T47D (cell line): ENCODE measurements at places on chromosomes 2 and 18.

DNA sequence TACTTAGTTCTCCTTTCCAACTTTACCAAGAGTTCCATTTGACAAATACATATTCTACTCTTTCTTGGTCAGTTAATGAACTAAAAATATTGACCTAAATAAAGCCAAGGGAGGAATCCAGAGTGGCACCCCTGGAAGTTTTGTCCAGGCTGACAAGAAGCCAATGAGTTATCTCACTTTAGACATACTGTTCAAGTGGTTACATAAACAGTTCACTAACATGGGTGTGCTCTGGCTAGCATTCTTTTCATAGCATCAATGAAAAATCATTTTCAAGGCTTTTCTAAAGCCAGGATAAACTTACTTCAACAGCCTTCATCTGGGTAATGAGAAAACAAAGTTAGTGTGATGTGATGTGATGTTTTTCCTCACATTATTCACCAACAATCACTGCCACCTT, 649.4 kb downstream of the TDRD15 start:
- DNase-seq = no peak

DNA sequence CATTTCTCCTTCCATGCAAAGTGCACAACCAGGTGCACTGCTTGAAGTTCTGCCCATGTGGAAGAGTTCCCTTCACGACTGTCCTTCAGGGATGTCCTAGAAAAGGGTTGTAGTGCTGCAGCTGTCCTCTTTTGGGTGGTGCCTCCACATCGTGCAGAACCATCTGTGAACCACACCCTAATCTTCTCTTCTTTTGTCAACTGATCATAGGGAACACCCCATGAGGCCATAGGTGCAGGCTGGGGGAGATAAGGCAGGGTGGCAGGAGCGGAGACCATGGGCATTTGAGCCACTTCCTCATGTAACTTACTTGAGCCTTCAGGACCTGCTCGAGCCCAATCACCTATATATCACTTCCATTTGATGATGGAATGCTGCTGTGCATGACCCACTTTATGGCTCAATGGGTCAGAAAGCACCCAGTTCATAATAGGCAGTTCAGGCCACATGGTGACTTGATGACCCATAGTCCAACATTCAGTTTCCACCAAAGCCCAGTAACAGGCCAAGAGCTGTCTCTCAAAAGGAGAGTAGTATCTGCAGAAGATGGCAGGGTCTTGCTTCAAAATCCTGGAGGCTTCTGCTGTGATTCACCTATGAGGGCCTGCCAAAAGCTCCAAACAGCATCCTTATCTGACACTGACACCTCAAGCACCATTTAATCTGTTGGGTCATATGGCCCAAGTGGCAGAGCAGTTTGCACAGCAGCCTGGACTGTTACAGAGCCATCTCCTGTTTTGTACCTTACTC, 84.7 kb upstream of the CYRIA start:
- DNase-seq = no peak

- DNase-seq = no peak
Measured at GRCh38 chr2:98388601-98389250, 42.5 kb downstream of the CNGA3 start.

GRCh38 chr18:8480506-8481328, 128.5 kb upstream of the RAB12 start:
- peak; percentile 19 for DNase-seq

GRCh38 chr2:114089636-114090319, 199.9 kb downstream of the ACTR3 start:
- no peak for DNase-seq

DNA sequence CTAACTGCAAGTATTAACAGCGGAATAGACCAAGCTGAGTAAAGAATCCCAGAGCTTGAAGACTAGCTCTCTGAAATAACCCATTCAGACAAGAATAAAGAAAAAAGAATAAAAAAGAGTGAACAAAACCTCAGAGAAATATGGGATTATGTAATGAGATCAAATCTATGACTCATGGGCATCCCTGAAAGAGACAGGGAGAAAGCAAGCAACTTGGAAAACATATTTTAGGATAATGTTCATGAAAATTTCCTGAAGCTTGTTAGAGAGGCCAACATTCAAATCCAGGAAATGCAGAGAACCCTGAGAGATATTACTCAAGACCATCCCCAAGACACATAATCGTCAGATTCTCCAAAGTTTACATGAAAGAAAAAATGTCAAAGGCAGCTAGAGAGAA, 17.3 kb downstream of the PFN4 start:
- DNase-seq = no peak

- no peak for DNase-seq
Measured at GRCh38 chr18:63266888-63267790, 52.4 kb downstream of the BCL2 start.

DNA sequence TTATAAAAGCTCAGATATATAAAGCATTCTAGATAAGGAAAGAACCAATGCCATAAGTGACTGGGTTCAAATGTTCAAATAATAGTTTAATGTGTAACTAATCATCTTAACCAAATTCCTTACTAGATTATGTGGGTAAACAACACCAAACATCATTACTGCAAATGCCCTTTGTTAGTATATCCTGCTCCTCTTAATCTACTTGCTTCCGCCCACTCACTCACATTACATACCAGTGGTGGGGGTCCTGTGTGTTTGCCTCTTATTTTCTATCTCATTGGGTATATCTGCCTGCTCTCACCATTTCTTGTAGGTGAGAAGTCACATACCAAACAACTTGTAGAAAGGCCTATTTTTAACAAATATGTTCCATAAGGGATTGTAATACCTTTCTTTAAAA, 562.1 kb downstream of the NRXN1 start:
- DNase-seq = no peak

DNA sequence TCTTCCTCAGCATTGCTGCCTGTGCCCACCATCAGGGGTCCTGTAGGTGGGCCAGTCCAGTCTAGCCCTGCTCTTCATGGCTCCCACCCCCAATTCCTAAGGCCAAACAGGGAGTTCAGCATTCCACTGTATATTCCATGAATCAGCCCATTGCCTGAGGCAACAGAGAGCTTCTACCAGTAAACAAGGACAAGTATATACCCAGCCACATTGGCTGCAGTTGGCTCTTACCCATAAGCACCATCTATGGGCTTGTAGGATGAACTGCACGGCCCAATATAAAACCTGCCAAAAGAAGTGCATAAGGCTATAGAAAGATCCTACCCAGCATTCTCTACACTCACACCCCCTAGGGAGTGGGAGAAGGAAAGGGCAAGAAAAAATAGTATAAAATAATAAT, 95.1 kb upstream of the SALL3 start:
- DNase-seq = peak; percentile 53

DNA sequence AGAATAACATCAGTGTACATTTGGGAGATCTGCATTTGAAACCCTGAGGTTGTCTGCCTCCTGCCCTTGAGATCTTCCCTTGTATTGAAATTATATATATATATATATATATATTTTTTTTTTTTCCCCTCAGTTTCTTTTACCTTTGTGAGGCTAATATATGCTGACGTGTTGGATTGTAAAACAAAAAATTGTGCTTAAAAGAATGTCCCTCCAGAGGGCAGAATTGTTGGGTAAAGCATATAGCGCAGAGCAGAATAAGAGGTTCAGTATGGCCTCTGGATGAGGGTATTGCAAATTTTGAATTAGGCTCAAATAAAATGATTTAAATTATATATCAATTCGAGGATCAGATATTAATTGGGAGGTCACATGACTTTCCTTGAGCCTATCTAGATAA, 12.4 kb downstream of the NABP1 start:
- DNase-seq = peak; percentile 3

GRCh38 chr18:68721681-68722583, 7.0 kb upstream of the TMX3 start:
- DNase-seq = no peak

GRCh38 chr18:39162013-39162827, 1596.6 kb upstream of the CELF4 start:
- DNase-seq = no peak

DNA sequence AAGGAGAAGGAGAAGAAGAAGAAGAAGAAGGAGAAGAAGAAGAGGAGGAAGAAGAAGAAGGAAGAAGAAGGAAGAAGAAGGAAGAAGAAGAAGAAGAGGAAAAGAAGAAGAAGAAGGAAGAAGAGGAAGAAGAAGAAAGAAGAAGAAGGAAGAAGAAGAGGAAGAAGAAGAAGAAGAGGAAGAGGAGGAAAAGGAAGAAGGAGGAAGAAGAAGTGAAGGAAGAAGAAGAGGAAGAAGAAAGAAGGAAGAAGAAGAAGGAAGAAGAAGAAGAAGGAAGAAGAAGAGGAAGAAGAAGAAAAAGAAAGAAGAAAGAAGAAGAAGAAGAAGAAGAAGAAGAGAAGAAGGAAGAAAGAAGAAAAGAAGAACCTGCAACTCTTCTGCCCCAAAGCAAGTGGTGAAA, 942.0 kb downstream of the DPP10 start:
- DNase-seq = no peak

DNA sequence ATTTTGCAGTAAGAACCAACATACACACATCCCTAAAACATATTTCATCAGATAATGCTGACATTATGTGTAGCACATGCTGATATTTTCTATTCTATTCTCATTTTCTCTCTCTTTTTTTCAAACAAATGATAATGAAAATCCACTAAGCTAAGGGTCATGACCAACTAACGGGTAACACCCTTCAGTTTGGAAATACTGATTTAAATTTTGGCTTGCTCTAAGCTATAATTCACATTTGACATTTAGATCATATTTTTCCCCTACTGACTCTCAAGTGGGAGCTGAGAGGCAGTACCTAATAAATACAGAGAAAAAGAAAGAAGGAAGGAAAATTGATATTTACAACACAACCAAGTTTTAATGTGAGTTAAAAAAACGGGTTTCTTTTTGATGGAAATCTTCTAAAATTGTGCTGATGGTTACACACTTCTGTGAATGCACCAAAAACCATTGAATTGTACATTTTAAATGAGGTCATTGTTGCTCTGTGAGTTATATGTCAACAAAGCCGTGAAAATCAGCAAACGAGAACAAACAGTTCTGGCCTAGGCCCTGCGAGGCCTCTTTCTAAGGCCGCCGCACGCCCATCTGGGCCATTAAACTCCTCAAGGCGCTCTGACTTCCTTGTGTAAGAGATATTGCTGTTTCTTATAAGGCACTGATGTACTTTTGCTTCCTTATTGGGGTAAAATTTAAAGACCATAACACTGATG, 124.2 kb downstream of the GALR1 start:
- no peak for DNase-seq

GRCh38 chr2:118902266-118903028, 39.5 kb upstream of the MARCO start:
- DNase-seq = no peak

GRCh38 chr2:163669506-163669905, 66.3 kb downstream of the FIGN start:
- no peak for DNase-seq

DNA sequence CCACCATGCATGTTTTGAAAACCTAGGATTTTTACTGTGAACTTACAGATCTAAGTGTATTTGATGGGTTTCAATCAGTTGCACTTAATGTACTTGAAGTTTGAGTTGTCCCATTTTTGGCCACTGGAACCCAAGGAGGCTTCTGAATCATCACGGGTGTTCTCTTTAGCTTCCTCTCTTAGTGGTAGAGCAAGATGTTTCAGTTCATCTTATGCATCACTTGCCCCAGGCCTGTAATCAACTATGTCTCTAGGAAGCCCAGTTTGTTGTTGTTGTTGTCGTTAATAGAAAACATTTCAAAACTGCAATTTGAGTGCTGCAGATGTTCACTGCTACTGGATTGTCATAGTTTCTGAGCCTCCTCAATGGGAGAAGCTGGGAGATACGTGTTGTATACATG, 97.0 kb downstream of the FHOD3 start:
- DNase-seq = no peak

GRCh38 chr2:163044114-163044513, 205.5 kb upstream of the KCNH7 start:
- no peak for DNase-seq

GRCh38 chr2:27381577-27382181, 1.1 kb upstream of the ZNF513 start:
- no peak for DNase-seq

DNA sequence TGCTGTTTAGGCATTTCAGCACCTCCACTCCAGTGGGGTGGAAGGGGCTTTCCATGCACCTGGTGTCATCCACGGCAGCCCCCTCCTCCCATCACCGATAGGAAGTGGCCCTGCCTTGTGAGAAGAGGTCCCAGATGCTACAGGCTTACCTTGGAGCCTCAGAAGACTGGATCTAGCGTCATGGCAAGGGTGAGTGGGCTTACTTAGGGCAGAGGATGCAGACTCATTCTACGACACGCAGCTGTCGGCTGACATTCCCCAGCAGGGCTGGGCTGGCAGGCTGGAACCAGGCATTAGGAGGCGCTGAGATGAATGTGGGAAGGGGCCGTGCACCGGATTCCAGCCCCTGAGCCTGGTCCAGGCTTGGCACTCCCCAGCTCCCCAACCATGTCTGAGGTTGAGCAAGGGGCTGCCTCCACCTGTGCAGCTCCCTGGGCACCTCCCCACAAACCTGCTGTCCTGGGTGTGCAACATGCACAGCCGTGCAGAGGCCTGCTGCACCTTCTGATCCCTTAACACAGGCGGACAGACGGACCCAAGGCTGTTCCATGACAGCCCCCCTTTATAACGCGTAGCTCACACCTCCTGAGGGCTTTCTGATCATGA, 1.7 kb upstream of the PRLH start:
- no peak for DNase-seq

GRCh38 chr18:50071397-50071796, 123.5 kb downstream of the MYO5B start:
- no peak for DNase-seq

DNA sequence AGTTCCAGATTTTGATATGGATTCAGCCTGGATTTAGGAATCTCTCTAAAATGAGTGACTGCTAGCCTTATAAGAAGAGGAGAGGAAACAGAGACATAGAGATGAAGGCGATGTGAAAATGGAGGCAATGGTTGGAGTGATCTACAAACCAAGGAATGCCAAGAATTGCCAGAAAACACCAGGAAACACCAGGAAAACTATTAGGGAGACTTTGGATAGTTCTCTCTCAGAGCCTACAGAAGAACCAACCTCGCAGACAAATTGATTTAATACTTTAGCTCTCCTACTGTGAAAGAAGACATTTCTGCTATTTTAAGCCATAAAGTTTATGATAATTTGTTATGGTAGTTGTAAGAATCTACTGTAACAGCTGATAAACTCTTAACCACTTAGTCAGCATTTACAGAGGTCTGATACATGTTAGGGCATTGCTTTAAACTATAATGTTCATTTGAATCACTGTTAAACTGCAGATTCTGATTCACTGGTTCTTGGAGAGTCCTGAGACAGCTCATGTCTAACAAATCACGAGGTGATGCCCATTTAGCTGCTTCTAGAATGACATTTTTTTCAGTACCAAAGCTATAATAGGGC, 1702.6 kb upstream of the LRRTM1 start:
- no peak for DNase-seq

- DNase-seq = peak; percentile 52
Measured at GRCh38 chr2:239991689-239992314, 33.3 kb downstream of the NDUFA10 start.

DNA sequence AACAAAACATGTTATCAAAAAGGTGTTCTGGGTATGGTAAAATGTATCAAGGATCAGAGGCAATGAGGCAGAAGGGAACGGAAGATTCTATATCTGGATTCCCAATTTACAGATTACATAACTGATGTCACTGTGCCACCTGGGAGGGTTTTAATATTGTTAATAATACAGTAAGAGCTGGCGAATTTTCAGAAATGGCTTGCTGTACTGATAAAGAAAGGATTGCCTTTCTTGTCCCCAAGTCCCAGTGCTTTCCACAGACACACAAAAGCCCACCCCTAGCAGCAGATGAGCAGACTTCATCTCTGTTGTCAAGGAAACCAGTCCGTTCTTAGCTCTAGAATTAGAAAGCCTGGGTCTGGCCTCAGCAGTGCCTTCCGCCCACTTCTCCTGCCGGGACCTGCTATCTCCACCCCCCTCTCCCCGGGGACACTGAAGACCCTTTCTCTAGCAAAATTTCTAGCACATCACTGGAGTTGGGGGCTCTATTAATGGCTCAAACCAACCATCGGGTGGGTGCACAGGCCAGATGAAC, 34.3 kb downstream of the ADD2 start:
- DNase-seq = no peak
